ENCODE measurements at places on chromosomes 2 and 18.

- DNase-seq = peak; percentile 60
Observed at GRCh38 chr2:43370705-43371104, 144.3 kb upstream of the ZFP36L2 start.

DNA sequence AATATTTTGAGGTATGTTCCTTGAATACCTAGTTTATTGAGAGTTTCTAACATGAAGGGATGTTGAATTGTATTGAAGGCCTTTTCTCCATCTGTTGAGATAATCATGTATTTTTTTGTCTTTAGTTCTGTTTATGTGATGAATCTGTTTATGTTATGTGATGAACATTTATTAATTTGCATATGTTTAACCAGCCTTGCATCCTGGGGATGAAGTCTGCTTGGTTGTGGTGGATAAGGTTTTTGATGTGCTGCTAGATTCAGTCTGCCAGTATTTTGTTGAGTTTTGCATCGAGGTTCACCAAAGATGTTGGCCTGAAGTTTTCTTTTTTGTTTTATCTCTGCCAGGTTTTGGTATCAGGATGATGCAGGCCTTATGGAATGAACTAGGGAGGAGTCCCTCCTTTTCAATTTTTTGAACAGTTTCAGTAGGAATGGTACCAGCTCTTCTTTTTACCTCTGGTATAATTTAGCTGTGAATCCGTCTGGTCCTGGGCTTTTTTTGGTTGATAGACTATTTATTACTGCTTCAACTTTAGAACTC, 71.9 kb downstream of the EPC2 start:
- no peak for DNase-seq

GRCh38 chr2:106843910-106844250, 42.1 kb downstream of the ST6GAL2 start:
- DNase-seq = no peak

DNA sequence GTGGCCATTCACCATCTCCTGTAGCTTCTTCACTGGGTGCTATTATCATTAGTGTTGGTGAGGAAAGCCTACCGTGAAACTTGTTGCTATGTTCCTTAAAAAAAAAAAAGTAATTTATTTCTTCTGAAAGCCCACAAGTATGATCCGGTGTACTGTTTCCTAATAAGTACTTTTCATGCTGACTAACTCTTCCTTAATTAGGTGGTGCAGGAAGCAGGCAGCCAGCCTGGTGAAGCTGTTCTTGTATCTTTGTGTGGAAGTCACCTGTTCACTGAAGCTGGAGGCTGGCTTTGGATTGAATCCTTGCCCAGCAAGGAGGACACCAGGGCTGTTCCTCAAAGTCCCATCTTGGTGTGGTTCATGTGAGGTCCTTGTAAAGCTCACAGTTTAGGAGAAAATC, 321.7 kb upstream of the THSD7B start:
- DNase-seq = no peak

GRCh38 chr2:128198656-128199055, 107.7 kb downstream of the UGGT1 start:
- DNase-seq = no peak

GRCh38 chr2:85255813-85256594, 71.8 kb downstream of the TGOLN2 start:
- DNase-seq = no peak

GRCh38 chr18:28015671-28016070, 161.3 kb downstream of the CDH2 start:
- DNase-seq = no peak

- peak; percentile 91 for DNase-seq
Observed at GRCh38 chr18:3456686-3457069, 6.7 kb downstream of the TGIF1 start.

DNA sequence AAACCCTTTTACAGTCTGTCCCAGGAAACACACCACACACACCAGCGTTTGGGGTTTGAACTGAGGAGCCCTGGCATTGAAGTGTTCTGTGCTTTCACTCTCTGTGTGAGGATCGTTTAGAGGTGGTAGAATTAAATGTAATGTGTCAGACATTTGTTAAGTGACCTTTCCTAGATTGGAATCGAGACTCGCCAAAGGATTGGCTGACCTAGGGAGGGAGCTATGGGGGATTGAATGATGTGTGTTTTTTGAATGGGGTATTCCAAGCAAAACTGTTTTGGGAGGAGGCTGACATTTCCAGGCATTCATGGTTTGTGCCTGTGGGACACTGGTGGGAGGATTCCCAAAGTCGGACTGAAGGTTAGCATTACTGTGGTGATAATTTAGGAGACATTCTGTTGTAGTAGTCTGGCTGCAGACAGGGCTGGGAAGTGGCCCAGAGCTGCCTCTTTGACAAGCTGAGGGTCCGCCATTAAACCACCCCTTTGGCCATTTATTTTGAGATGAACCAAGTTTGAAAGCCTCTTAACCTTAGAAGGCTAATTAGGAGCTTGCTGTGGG, 1.7 kb downstream of the MYO1B start:
- DNase-seq = no peak

Data from NCI-H748 treated with DMSO at 0.1 percent for 48 hours (cell line).